Activated CD4-positive, alpha-beta T cell treated with anti-CD3 and anti-CD28 coated beads, Interleukin-2, amount 10 ng/mL, durations not matched to agents 7 days and 5 days (primary cell): ENCODE measurements at places on chromosomes 7 and 10.

GRCh38 chr7:92904244-92905131 is 68.1 kb upstream of the CDK6 start:
- peak; percentile 80 for DNase-seq

DNA sequence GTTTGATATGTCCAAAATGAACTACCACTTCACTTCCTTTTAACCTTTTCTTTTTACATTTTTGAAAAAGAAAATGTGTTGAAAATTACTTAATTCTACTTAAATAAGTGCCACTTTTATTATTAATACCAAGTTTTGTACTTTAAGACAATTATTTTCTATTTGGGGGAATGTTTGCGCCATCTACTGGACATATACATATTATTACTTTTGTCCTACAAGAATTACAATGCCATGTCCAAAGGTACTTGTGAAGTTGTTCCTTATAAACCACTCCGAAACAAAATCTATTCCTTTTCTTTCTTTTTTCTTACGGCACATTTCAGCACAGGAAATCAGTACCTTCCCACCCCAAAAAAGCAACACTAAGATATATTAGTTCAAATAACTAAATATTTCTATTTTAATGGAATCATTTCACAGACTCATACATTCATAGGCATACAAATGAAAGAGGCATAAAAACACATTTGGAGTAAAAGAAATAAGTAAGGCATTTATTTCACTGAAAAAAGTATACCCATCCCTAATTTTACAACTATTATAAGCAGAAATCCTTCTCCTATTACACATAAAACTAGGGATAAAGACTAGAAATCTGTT is 169.9 kb downstream of the RNF133 start:
- DNase-seq: no peak

GRCh38 chr7:101687791-101688182 is 58.7 kb upstream of the MYL10 start:
- DNase-seq: no peak

GRCh38 chr10:30434273-30435072 is 489 bp downstream of the MAP3K8 start:
- DNase-seq: peak; percentile 59

DNA sequence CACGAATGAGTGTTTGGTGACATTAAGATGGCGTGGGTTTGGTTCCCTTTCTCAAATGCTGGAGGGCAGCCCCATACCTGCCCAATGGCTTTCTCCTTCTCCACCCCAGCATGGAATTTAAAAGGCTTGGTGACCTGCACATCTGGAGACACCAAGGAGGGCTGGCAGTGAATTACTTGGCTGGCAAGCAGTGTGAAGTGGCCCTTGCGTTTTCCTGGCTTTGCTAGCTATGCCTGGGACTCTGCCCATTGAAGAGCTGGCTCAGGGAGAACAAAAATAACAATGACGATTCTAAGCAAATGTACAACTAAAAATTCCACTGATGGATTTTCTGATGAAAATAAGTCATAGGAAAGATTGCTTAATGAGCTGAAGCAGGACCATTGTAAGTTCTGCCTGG is 203.7 kb downstream of the CYP26A1 start:
- no peak for DNase-seq

DNA sequence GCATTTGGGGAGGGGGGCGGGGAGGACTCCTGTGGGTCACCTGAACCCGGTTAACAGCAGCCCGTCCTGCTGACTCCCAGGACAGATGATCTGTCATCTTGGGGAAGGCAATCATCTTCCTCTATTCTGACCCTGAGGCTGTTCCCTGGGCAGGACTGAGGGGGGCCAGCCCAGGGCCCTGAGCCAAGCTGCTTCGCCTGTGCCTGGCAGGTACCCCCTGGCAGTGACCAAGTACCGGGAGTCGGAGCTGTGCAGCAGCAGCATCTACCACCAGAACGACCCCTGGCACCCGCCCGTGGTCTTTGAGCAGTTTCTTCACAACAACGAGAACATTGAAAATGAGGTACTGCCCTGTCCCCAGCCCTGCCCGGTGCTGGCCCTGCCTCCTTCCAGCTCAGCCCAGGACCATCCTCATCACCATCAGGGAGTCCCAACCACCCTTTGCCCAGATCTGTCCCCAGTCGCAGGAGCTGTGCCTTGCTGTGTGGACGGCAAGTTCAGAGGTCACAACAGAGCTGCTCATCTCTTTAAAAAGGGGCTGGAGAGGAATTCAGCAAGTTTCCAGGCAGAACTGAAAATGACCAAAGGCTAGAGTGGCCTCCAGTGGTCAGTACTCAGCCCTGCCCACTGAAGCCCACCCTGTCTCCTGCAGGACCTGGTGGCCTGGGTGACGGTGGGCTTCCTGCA is 8.1 kb downstream of the AOC1 start:
- DNase-seq: no peak

- no peak for DNase-seq
Measured at GRCh38 chr10:11286261-11286852, 268.7 kb downstream of the CELF2 start.

GRCh38 chr7:150374472-150374871 is 4.7 kb upstream of the ZNF775 start:
- DNase-seq: no peak

DNA sequence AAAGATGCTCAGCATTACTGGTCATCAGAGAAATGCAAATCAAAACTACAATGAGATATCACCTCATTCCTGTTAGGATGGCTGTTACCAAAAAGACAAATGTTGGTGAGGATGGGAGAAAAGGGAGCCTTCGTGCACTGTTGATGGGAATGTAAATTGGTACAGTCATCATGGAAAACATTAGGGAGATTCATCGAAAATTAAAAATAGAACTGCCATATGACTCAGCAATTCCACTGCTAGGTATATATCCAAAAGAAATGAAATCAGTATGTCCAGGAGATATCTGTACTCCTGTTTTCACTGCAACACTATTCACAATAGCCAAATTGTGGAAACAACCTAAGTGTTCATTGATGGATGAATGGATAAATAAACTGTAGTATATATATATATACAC is 228.1 kb downstream of the ACTR3B start:
- no peak for DNase-seq

DNA sequence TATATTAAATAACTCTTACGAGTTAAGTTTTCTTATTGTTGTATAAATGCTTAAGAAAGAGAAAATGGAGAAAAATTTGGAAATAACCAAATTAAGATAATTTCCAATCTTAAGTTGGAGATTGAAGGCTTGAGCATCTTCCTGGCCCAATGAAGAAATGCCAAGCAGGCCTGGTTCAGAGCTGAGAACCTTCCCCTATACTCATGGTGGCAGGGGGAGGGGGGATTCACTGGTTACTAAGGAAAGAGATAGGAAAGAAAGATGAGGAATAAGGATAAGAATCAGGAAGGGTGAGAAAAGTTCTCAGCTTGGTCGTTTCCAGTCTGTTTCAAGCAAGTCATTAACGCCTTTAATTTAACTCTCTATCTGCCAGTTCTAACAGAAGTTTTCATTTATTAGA is 166.2 kb downstream of the AVL9 start:
- no peak for DNase-seq

DNA sequence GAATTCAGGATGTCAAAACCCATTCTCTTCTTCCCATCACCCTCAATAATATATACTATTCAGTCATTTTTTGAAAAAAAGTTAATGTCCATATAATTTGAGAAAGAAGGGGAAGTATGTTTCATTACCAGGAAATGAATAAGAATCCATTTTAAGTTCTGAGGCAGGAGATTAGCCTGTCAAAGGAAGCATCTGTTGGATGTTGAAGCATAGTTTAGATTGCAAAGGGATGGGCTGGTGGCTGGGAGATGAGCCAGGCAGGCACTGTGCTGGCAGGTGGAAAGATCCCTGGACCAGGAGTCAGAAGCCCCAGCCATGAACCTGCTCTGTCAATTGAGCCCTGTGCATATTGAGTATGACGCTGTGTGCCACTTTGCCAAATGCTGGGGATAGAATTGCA is 48.4 kb upstream of the CRTAC1 start:
- DNase-seq: no peak

- no peak for DNase-seq
Measured at GRCh38 chr10:24887855-24888231, 64.6 kb downstream of the PRTFDC1 start.

DNA sequence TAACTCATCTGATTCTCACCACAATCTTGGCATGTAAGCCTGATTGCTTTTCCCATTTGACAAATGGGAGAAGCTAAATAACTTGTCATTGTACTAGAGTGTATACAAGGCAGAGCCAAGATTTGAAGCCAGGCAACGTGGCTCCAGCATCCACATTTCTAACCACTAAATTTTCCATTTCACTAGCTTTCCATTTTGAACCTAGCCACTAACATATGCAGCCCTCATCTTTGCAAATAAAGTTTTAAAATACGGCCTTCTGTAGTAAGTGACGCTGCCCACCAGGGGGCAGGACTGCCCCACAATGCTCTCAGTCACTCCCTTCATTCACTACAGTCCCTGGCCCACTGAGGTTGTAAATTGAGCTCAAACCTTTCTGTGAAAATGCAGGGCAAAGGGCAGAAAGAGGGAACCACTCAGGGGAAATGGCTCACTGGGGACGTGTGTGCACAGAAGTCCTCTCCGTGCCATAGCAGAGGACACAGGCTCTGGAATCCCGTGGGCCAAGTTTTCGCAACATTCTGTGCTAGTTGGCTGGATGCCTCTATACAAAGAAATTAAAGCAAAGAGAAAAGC is 315.7 kb downstream of the TNS3 start:
- DNase-seq: peak; percentile 37

DNA sequence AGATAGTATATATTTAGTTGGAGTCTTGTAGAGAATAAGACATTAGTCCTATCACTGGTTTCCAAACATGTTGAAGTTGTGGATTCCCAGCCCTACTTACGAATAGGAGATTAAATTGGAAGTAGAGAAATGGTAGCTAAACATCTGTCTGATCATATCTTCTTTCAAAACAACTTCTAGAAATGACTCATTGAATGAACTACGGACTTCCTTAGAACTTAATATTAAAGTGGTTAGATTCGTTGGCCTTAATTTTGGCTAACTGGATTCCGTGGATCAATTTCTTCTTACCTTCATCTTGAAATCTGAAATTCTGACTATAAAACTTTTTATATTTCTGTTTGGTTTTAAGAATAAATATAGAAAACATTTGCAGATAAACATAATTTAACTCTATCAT is 3.4 kb downstream of the PHF14 start:
- DNase-seq: no peak

DNA sequence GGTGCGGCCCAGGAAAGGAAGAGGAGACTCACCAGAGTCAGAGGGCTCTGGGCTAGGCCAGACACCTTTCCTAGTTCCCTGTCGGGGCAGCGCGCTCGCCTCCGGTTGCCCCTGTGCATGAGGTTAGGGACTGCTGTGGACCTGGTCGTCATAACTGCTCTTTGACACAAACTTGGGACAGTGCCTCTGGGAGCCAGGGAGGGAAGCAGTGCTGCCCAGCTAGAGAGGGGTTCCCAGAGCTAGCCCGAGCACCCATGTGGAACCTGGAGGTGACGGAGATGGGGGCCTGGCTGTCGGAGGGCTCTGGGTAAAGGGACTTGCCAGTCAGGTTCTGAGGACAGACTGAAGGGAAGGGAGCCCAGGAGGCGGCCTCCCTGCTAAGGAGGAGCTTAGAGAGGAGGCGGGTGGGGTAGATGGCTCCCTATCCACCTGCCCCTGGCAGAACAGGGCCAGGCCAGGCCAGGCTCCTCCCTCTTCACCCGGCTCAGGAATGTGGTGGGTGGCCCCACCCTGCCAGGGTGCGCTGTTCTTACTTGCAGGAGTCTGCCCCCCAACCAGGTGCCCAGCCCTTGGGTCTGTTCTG is 29.7 kb downstream of the AGAP3 start:
- DNase-seq: no peak

DNA sequence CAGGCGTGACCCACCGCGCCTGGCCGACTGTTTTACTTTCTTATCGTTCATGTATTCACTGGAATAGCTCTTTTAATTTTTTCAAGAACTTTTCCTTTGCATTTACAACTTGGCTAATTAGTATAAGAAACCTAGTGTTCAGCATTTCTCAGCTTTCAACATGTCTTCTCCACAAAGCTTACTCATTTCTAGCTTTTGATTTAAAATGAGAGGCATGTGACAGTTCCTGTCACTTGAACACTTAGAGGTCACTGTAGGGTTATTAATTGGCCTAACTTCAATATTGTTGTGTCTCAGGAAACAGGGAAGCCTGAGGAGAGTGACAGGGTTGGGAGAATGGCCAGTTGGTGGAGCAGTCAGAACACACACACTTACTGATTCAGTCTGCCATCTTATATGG is 125.1 kb upstream of the GPR22 start:
- DNase-seq: no peak

DNA sequence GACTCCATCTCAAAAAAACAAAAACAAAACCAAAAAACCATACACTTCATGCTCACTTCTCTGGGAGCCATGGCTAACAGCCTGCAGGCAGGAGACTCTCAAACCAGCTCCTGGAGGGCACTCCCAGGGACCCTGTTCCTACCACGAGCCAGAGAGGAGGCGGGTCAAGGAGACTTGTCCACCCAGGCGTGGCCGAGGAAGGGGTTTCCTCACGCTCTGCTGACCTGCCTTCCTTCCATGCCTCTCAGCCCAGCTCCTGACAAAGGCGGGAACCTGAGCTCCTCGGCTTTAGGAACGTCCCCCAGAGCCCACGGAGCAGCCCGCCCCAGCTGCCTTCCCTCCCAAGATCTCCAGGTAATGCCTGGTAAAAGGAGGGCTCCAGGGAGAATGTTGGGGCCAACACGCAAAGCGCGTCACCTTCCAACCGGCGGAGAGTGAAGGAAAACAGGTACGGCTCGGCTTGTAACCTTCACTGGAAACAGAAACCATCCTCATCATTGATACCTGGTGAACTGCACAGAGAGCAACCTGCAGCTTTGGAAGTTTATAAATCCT is 9.5 kb downstream of the GPR146 start:
- no peak for DNase-seq

- DNase-seq: no peak
Measured at GRCh38 chr7:36863901-36864701, 139.8 kb upstream of the AOAH start.

DNA sequence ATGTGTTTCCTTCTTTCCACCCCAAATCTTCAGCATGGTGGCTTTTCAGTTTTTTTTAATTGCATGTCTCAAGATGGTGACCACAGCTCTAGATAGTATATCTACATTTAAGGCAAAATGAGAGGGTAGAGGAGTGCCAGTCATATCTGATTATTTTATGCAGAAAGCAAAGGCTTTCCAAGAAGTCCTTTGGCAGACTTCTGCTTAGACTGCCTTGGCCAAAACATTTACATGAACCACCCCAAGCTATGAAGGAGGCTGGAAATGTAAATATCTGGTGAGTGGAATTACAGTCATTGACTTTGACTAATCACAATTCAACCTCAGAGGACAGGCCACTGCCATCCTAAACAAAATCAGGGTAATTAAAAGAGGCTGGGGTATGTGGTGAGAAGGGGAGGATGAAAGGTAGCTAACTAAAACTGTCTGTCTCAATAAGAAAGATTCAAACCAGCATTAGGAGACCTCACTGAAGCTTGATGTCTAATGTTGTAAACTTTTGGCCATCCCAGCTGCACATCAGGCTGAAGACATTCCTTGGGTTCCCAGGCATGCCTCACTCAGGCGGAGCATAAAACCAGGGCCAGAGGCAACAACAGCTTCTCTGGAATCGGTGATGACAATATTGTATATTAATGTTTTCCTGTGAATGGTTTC is 53.4 kb downstream of the PPP1R3C start:
- no peak for DNase-seq

- no peak for DNase-seq
Measured at GRCh38 chr10:114624951-114625780, 32.9 kb downstream of the ABLIM1 start.
